ENCODE measurements at places on chromosomes 12 and 14. TPM values are rescaled to one million over a fixed set of nuclear protein-coding genes. Genes with fewer than 3 reads are reported as not detected.

CNTN1 gene
- total RNA-seq: not detected

TSPAN8 gene
- total RNA-seq: not detected

IKZF4 gene
- 11.0 TPM for total RNA-seq

GALNT8 gene
- total RNA-seq: 0.20 TPM

RNU6-8 gene
- not detected for total RNA-seq

FAM186B gene
- total RNA-seq: 0.15 TPM

TMEM121 gene
- total RNA-seq: 17.1 TPM

DNA sequence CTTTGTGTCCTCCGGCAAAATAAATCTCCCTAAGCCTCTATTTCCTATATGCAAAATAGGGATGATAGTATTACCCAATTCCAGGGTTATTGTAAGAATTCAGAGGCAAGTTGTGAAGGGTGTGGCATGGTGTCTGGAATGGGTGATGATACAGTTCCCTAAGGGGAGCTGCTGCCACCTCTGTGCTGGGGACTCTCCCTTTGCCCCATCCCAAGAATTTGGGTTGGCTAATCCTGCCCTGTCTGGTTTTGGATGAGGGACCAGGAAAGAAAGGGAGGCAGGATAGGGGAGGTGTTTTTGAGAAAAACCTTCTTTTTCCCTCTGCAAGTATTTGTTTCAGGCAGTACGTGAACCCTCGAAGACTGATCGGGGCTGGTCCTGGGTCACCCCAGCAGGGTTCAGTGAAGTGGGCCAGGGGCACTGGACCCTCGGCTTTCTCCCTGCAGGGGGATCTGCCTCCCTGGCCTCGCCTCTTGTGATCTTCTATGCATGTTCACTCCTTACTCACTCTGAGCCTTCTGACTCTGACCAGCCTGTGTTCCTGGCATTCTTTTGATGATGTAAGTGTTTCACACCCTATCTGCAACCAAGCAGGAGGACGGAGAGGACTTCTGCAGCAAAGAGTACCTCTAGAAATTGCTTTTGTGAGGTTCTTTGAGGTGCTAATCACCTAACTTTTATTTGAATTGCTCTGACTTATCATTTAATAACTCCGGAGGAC, 60.8 kb downstream of the RASSF3 start:
- DNase-seq: no peak
- peak overlapping the region; percentile 66 for H3K4me3 ChIP-seq
- H3K36me3 ChIP-seq: no peaks in the 10 kb centered on the region
- H3K4me1 ChIP-seq: peaks cover 94% of the 10 kb centered on the region
- H3K27ac ChIP-seq: peak overlapping the region; percentile 27

- no peaks in the 10 kb centered on the region for H3K36me3 ChIP-seq
- no peak overlapping the region for H3K4me3 ChIP-seq
- no peaks in the 10 kb centered on the region for H3K27me3 ChIP-seq
- no peaks in the 10 kb centered on the region for H3K4me1 ChIP-seq
These were observed 15.4 kb downstream of the PAPLN start for GRCh38 chr14:73252491-73253322.

- no peaks in the 10 kb centered on the region for H3K36me3 ChIP-seq
- no peak for DNase-seq
- no peaks in the 10 kb centered on the region for H3K27me3 ChIP-seq
- no peak overlapping the region for H3K27ac ChIP-seq
- H3K4me3 ChIP-seq: no peak overlapping the region
These were observed 31.0 kb downstream of the SAMD4A start for GRCh38 chr14:54597795-54598443.

- no peaks in the 10 kb centered on the region for H3K36me3 ChIP-seq
- no peak for DNase-seq
- H3K4me3 ChIP-seq: no peak overlapping the region
- H3K27ac ChIP-seq: no peak overlapping the region
- no peaks in the 10 kb centered on the region for H3K4me1 ChIP-seq
These were observed 104.4 kb downstream of the SCN8A start for GRCh38 chr12:51695241-51696010.

- no peaks in the 10 kb centered on the region for H3K27me3 ChIP-seq
- peaks cover 20% of the 10 kb centered on the region for H3K36me3 ChIP-seq
- no peak overlapping the region for H3K4me3 ChIP-seq
- no peak overlapping the region for H3K27ac ChIP-seq
- H3K4me1 ChIP-seq: no peaks in the 10 kb centered on the region
These were observed 64.7 kb downstream of the VEZT start for GRCh38 chr12:95282266-95282665.

DNA sequence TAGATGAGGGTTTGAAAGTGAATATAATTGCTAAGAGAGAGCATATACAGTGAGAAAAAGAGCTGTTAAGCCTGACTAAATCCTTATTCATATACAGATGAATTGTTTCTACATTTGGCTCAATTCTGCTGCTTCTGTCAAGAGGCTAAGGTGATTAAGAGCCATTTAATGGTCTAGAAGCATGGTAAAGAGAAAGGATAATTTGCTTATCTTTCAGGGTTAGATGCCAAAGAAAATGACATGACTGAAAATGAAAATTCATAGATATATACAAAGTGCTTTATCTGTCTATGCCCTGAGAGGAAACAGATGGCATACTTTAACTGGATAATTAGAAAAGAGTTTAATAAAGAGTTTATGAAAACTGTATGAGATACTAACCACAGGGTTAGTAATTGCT, 834.9 kb downstream of the SLC6A15 start:
- DNase-seq: no peak
- H3K27ac ChIP-seq: no peak overlapping the region
- no peaks in the 10 kb centered on the region for H3K27me3 ChIP-seq
- H3K36me3 ChIP-seq: no peaks in the 10 kb centered on the region
- H3K4me3 ChIP-seq: no peak overlapping the region

- no peak overlapping the region for H3K27ac ChIP-seq
- no peak for DNase-seq
- H3K27me3 ChIP-seq: no peaks in the 10 kb centered on the region
These were observed 876 bp downstream of the LUM start for GRCh38 chr12:91110311-91110924.

DNA sequence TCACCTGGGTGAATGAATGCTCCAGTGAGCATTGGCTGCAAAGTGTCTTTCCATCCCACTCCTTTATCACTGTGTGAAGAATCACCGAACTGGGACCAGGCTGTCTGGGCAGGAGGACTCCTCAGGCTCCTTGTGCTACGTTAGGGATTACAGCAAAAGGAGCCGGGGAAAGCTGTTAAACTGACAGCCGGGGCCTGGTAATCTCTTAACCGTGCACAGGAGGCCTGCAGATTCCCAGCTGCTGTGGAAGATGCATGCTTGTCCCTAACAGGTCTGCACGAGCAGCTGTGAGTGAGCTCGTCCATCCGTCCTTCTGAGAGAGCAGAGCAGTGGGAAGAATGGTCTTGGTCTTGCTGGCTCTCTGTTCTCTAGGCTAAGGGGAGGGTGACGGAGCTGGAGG, 231.5 kb downstream of the AACS start:
- H3K27ac ChIP-seq: no peak overlapping the region
- H3K4me1 ChIP-seq: no peaks in the 10 kb centered on the region
- no peaks in the 10 kb centered on the region for H3K36me3 ChIP-seq
- H3K27me3 ChIP-seq: no peaks in the 10 kb centered on the region
- no peak for DNase-seq

DNA sequence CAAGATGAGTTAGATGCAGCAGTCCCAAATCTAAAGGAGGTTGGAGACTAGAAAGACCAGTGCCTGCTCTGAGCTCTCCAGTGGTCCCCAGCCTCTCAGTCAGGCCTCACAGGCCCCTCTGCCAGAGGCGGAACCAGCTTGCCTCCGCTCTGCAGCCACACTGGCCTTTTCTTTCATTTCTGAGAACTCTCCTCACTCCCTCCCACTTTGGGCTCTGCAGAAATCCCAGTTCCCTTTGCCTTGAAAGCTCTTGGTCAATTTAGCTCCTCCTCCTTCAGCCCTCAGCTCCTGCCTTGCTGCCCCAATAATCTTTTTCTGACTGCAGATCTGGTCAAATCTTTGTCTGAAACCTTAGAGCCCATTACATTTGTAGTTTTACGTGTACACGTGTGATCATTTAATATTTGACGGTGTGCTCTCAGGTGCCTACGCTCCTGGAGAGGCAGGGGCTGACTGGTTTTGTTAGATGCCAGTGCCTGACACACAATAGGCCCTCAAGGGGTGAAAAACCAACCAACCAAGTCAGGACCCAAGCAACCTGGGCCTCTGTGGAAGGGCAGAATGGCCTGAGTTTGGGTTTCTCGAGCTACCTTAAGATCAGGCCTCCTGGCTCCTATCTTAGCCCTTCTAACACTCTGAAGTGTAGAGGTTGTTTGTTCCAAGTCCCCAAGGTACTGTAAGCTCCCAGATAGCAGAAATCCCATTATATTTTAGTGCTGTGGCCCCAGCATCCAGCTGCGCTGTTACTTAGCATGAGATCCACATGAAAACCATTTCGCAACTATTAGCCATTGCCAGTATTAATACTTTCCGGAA, 1.1 kb upstream of the NUDT4 start:
- H3K27me3 ChIP-seq: no peaks in the 10 kb centered on the region
- H3K4me3 ChIP-seq: peak overlapping the region; percentile 67
- no peaks in the 10 kb centered on the region for H3K36me3 ChIP-seq
- H3K4me1 ChIP-seq: peaks cover 25% of the 10 kb centered on the region

DNA sequence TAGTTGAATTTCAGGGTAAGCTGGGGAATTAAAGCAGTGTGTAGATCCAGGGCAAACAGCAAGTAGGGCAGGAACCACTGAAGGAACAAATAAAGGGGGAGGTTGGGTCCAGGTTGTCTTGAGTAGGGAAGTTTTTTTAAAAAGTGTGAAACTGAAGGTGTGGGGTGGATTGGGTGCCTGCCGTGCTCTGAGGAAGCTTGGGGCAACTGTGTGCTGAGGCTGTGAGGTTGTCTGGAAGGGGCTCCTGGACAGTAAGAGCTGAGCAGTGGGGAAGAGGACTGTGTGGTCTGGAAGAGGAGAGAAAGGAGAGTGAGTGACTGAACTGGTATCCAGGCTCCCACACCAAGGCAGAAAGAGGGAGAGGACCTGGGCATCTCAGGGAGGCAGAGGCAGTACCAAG, 10.9 kb upstream of the GPR162 start:
- no peaks in the 10 kb centered on the region for H3K36me3 ChIP-seq
- H3K27ac ChIP-seq: no peak overlapping the region
- H3K27me3 ChIP-seq: no peaks in the 10 kb centered on the region
- no peak overlapping the region for H3K4me3 ChIP-seq
- H3K4me1 ChIP-seq: no peaks in the 10 kb centered on the region
- no peak for DNase-seq

GRCh38 chr12:43480591-43480990, 71.4 kb downstream of the ADAMTS20 start:
- no peak overlapping the region for H3K4me3 ChIP-seq
- no peaks in the 10 kb centered on the region for H3K4me1 ChIP-seq
- no peaks in the 10 kb centered on the region for H3K27me3 ChIP-seq
- DNase-seq: no peak

DNA sequence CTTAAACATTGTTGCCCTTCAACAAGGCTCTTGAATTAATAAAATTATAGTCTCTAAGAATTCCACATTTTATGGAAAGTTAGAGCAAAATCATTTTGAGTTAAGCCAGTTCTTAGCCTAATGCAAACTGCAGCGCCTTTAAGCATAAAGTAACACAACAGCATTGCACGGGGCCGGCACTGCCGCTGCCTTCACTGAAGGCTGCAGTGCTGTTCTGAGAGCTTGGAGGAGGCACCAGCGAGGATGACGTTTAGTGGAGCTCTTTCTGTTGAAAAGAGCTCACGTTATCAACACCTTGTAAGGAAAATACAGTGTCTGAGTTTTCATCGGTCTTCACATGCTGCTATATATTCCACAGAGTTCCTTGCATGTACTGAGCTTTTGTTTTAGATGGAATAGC, 38.3 kb upstream of the DYNC1H1 start:
- no peak overlapping the region for H3K4me3 ChIP-seq
- H3K4me1 ChIP-seq: no peaks in the 10 kb centered on the region
- H3K27ac ChIP-seq: no peak overlapping the region

- DNase-seq: no peak
- no peak overlapping the region for H3K4me3 ChIP-seq
- H3K27ac ChIP-seq: no peak overlapping the region
These were observed 1.1 kb downstream of the INHBE start for GRCh38 chr12:57456145-57456700.

- no peak overlapping the region for H3K4me3 ChIP-seq
- no peaks in the 10 kb centered on the region for H3K36me3 ChIP-seq
- no peak for DNase-seq
- no peaks in the 10 kb centered on the region for H3K4me1 ChIP-seq
- H3K27ac ChIP-seq: no peak overlapping the region
These were observed 579.1 kb downstream of the PRKD1 start for GRCh38 chr14:29348504-29348903.

- H3K36me3 ChIP-seq: peaks cover 61% of the 10 kb centered on the region
These were observed 55.6 kb upstream of the DYNC1H1 start for GRCh38 chr14:101908795-101909194.

- no peak overlapping the region for H3K4me3 ChIP-seq
- no peaks in the 10 kb centered on the region for H3K36me3 ChIP-seq
- H3K27me3 ChIP-seq: no peaks in the 10 kb centered on the region
- DNase-seq: no peak
These were observed 406.9 kb upstream of the CLEC14A start for GRCh38 chr14:38662781-38663180.

DNA sequence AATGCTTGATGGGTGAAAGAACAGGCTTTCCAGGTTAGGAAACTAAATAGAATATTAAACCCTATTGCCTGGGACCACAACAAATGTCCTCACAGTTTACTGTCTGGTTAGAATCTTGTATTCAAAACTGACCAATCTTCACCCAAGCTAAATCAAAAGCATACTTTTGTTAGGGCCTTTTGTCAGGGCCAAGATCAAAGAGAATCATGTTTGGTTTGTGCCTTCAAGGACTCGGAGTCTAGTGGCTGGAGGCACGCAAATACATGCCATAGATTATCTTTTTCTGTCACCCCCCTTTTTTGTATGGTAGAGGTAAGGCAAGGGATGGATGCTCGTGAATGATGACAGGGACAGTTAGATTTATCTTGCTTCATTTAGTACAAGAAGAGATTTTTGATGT, 51.1 kb upstream of the AKAP6 start:
- no peak overlapping the region for H3K4me3 ChIP-seq
- H3K27ac ChIP-seq: no peak overlapping the region
- no peaks in the 10 kb centered on the region for H3K27me3 ChIP-seq
- no peak for DNase-seq
- no peaks in the 10 kb centered on the region for H3K36me3 ChIP-seq
- H3K4me1 ChIP-seq: no peaks in the 10 kb centered on the region

- DNase-seq: no peak
- no peak overlapping the region for H3K4me3 ChIP-seq
- H3K27me3 ChIP-seq: no peaks in the 10 kb centered on the region
- H3K4me1 ChIP-seq: no peaks in the 10 kb centered on the region
- no peaks in the 10 kb centered on the region for H3K36me3 ChIP-seq
These were observed 170.0 kb downstream of the KLHL28 start for GRCh38 chr14:44791730-44792129.

GRCh38 chr12:107584563-107584962, 101.0 kb upstream of the PWP1 start:
- DNase-seq: no peak
- H3K4me3 ChIP-seq: no peak overlapping the region
- H3K27ac ChIP-seq: no peak overlapping the region
- no peaks in the 10 kb centered on the region for H3K36me3 ChIP-seq
- H3K27me3 ChIP-seq: no peaks in the 10 kb centered on the region
